Astrocyte (in vitro differentiated cells and primary cell): ENCODE measurements at places on chromosomes 2 and 18. TPM values are rescaled to one million over a fixed set of nuclear protein-coding genes. Genes with fewer than 3 reads are reported as not detected.

DNA sequence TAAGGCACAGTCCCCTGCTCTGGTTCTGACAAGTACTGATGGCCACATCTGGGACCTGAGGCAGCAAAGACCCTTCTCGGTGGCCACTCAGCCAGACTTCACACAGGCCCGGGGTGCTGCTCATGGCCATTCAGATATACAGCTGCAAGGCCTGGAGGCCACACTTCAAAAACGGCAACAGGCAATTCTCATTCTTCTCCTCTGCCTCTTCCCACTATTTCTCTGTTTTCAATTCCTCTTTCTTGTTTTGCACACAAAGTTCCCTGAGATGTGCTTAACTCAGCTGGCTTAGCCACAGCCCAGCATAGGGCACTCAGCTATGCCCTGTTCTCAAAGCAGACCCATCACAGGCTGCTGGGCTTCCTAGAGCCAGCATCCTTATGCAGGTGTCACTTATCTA, 29.9 kb downstream of the PTPN18 start:
- no peak for DNase-seq
- no peak overlapping the region for H3K27ac ChIP-seq
- no peaks in the 10 kb centered on the region for H3K36me3 ChIP-seq
- no peaks in the 10 kb centered on the region for H3K27me3 ChIP-seq

- H3K4me1 ChIP-seq, result no peaks in the 10 kb centered on the region
- no peak overlapping the region for H3K4me3 ChIP-seq
- H3K27me3 ChIP-seq, result no peaks in the 10 kb centered on the region
- no peak overlapping the region for H3K27ac ChIP-seq
- H3K36me3 ChIP-seq, result peaks cover 24% of the 10 kb centered on the region
Measured at GRCh38 chr2:9398881-9399780, 24.2 kb downstream of the ITGB1BP1 start.

GRCh38 chr18:23451491-23451890, 1.6 kb upstream of the RIOK3 start:
- no peak for DNase-seq
- H3K4me1 ChIP-seq, result peaks cover 11% of the 10 kb centered on the region
- H3K36me3 ChIP-seq, result peaks cover 1% of the 10 kb centered on the region
- H3K27me3 ChIP-seq, result peaks cover 4% of the 10 kb centered on the region

DNA sequence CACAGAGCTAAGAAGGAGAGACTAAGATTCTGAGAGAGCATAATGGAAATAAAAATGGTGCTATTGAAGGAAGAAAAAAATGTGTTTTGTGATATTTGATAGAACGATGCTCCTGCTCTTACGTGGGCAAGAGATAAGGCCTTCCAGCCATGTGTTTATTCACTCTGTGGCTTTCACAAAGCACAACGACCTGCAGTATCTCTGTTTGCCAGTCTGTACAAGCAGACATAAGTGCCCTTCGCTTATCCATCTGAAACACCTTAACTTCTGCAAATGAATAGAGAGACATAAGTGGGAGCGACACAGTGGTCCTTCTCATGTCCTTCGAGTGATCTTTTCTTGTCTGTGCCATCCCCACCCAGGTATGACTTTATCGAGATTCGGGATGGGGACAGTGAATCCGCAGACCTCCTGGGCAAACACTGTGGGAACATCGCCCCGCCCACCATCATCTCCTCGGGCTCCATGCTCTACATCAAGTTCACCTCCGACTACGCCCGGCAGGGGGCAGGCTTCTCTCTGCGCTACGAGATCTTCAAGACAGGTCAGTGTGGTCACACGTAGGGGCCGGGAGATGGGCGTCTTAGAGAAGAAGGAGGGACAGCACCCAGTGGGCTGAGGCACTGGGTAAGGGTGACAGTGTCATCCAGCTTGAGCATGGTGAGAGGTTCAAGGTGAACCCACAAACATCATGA, 33.7 kb downstream of the NRP2 start:
- H3K27me3 ChIP-seq, result no peaks in the 10 kb centered on the region
- H3K4me1 ChIP-seq, result peaks cover 36% of the 10 kb centered on the region
- no peak for DNase-seq
- H3K36me3 ChIP-seq, result peaks cover 6% of the 10 kb centered on the region
- no peak overlapping the region for H3K27ac ChIP-seq
- no peak overlapping the region for H3K4me3 ChIP-seq

Gene DTNB
- total RNA-seq, result 5.1 and 5.9 TPM in 2 replicates

Gene SPTBN1
- 277 and 311 TPM in 2 replicates for total RNA-seq

Gene NCK2
- 61.6 and 62.9 TPM in 2 replicates for total RNA-seq
